T-helper 2 cell treated with Interferon-gamma antibody and Interleukin-4, amounts not matched to agents 100 ng/mL and 5 ng/mL, for 36 hours (primary cell): ENCODE measurements at places on chromosomes 4 and X. TPM values are rescaled to one million over a fixed set of nuclear protein-coding genes. Genes with fewer than 3 reads are reported as not detected.

The APEX2 gene
- 28.2 and 34.9 TPM in 2 replicates for total RNA-seq

The PITX2 gene
- total RNA-seq = 0.11 TPM in 1 of 2 replicates, not detected in the other

The SPARCL1 gene
- total RNA-seq = not detected in 2 replicates

The SPP1 gene
- total RNA-seq = 4.3 and 5.4 TPM in 2 replicates

The PHOX2B gene
- not detected in 2 replicates for total RNA-seq

The KLHL5 gene
- total RNA-seq = 39.7 and 39.9 TPM in 2 replicates

The DGKK gene
- total RNA-seq = not detected in 2 replicates

The STK26 gene
- total RNA-seq = 53.5 and 54.4 TPM in 2 replicates

The APLN gene
- total RNA-seq = 0.05 and 0.07 TPM in 2 replicates

The HSFX3 gene
- total RNA-seq = not detected in 2 replicates

The MAGEB2 gene
- not detected in 2 replicates for total RNA-seq

The VCX2 gene
- not detected in 2 replicates for total RNA-seq

The NPY1R gene
- not detected in 2 replicates for total RNA-seq
